ENCODE measurements at places on chromosomes 11 and 22.

GRCh38 chr22:24460418-24461089 lies 33.2 kb downstream of the ADORA2A start:
- DNase-seq, result no peak

- no peak for DNase-seq
These were observed at the start of gene MPEG1 for GRCh38 chr11:59212744-59213631. MPEG1 (minus strand) TSS chr11:59212927; CDS start chr11:59212865, 62 bp downstream.

GRCh38 chr11:115642660-115643059 lies 138.4 kb upstream of the CADM1 start:
- no peak for DNase-seq

GRCh38 chr11:44754876-44755555 lies 28.3 kb downstream of the TSPAN18 start:
- no peak for DNase-seq

DNA sequence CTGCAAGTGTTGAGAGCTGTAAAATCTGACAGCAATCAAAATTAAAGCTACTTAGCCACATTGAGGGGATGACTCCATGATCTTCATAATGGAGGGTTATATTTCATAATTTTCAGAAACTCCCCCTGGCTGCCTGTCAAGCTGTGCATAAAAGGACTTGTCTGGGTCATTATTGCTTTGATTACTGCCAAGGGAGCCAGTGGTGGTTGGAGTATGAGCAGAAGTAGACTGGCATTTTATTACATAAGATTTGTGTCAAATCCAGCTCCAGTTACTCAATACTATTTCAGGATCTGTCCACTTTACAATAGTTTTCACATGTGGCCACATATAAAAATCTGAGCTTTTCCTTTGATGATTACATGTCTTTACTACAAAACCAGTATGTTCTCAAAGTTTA lies 108.9 kb upstream of the SLC5A12 start:
- no peak for DNase-seq

DNA sequence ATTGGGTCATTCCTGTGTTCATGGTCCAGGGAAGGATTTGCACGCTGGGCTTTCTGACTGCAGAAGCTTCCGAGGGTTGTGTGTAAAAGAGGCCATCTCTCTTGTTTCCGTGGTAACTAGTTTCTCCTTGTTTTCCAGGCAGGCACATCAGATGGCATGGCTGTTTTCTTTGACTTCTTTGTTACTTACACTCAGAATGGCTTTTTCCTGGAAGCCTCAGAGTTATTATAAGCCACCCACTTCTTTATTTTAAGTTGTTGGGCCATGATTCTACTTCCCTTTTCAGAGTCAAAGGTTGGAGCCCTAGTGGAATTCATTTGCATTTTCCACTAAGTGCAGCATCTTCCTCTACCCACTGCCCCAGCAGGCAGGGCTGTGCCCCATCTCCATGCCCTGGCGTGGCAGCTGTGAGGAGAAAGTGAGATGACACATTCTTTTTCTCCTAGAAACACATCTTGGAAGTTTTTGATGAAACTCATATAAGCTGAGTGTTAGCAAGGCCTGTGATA lies 94.9 kb downstream of the PRR5L start:
- no peak for DNase-seq

DNA sequence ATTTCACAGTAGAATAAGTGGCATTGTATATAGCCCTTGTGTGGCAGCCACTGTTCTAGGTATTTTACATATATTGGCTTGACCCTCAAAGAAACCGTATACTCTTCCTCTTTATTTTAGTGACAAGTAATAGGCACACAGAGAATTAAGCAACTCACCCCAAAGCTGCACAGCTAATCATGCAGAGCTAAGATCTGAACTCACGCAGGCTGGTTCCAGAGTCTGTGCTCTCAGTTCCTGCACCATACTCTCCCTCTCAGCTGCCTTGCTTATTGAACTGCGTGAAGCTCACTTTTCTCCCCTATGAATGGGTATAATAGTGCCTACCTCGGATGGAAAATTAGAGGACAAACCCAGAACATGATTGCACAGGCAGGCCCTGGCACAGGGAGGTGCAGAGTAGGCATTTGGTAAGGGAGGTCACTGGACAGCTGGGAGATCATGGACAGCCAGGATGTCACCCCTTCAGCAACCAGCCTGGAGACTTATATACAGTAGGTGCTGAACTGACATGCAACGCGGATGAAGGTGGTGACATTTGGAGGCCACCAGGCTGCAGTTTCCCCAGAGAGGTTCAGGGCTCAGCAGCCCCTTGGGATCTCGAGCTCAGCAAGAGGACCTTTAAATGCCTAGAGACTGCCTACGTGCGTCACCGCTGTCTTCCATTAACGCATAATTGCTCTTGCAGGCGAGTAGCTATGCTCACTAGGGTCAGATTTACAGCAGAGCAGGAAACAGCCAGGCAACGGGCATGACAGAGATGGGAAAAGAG lies 78.4 kb upstream of the TP53I11 start:
- DNase-seq, result no peak

GRCh38 chr11:9071692-9072091 lies 19.7 kb downstream of the SCUBE2 start:
- no peak for DNase-seq

GRCh38 chr11:7518811-7519562 lies 5.2 kb downstream of the PPFIBP2 start:
- no peak for DNase-seq

DNA sequence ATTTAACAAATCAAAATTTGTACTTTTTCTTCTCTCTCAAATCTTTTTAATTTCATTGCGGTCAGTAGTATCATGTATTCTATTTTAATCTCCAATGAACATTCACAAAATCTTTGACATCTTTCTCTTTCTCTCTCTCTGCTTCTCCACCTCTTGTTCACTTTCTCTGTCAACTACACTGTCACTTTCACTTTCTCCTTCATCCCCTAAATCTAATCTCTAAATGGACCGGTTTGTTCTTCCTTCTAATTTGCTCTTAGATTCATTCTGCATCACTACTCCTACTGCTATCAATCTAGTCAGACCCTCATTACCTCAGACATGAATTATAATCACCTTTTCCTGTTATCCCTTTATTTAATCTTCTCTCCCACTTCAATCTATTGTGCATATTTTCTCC lies 18.6 kb downstream of the CCDC73 start:
- no peak for DNase-seq

DNA sequence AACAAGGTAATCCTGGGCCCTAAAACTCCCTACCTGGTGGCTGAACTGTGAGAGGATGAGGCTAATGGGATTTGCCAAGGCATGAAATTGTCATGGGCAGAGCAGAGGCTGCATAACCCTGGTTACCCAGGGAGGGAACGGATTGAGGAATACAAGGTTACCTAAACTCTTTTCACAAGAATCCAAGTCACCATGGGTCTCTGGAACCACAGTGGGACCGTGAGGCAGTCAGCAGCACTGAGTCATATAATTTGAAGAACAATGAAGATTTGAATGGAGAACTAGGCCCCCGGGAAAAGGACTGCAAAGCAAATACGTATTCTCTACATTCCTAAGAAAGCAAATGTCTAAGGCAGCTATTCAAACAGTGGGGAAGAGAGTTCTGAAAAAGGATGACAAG lies 19.8 kb downstream of the CAT start:
- DNase-seq, result no peak

DNA sequence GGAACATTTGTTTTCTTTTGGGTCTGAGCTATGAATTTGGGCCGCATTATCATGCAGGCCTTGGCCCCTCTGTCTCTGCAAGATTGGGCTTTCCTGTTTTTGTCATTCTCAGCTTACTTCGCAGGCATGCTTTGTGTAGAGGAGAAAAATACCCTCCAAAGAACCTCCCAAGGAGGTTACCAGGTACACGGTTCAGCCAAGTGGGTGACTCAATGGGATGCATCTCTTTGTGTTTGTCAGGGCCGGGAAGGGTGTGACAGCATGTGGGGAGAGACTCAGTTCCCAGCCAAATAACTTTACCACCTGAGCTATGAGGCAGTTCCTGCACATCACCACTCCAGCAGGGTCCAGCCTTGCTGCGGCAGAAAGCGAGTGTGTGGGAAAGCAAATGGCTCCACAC lies 47.8 kb upstream of the CLDN5 start:
- no peak for DNase-seq
